ENCODE measurements at places on chromosomes 11 and 22. TPM values are rescaled to one million over a fixed set of nuclear protein-coding genes. Genes with fewer than 3 reads are reported as not detected.

Gene KRTAP5-6
- polyA plus RNA-seq = not detected

- DNase-seq = no peak
Measured at GRCh38 chr11:8806974-8807373, 104.0 kb upstream of the AKIP1 start.

GRCh38 chr11:1628506-1629325 is 859 bp upstream of the KRTAP5-5 start:
- peak; percentile 48 for DNase-seq

- no peak for DNase-seq
Measured at GRCh38 chr11:67372993-67373647, at the start of gene CLCF1. TSS of gene CLCF1 (minus strand) at chr11:67373598. CDS start at chr11:67373539, 59 bp downstream.

Measured in CD4-positive, CD25-positive, alpha-beta regulatory T cell (primary cell).